ENCODE measurements at places on chromosomes 12 and 14.

DNA sequence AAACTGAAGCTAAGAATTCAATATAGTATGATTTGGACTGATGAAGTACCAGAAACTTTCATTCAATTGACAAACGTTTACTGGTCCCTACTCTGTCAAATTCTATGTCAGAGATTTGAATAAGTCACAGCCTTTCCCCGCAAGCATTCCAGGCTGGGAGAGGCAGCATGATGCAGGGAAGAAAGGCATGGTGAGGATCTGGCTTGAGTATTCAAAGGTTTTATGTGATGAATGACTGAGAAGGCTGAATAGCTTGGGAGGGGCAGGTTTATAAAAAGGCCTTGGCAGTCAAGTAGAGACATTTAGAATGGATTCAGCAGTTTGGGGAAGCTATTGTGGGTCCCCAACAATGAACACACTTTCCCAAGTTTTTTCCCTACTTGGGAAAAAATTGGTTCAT is 431.8 kb downstream of the DPF3 start:
- no peak for DNase-seq

- no peak for DNase-seq
Observed at GRCh38 chr14:94770815-94771157, 873 bp upstream of the GSC start.

- no peak for DNase-seq
Observed at GRCh38 chr12:43675048-43675904, 83.3 kb downstream of the PUS7L start.

GRCh38 chr12:58712976-58713375 is 207.3 kb downstream of the LRIG3 start:
- no peak for DNase-seq

DNA sequence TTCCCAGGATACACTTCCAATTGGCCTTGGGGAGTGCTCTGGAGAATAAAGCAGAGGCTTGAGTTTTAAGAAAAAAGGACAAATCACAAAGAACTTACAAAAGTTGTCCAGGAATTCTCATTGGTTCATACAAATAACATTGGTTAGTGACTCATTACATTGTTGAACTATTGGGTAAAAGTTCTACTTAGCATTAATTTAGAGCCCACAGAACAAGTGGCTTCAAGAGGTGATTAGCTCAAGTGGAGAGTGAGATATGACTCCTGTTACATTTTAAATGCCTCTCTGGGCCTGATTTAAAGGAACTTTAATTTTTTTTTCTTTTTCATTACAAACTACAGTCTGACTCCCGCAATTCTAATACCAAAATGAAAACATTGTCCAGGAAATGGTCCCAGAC is 72.9 kb downstream of the ASCL4 start:
- no peak for DNase-seq

GRCh38 chr14:76769636-76770292 is 8.5 kb downstream of the VASH1 start:
- DNase-seq = no peak

- DNase-seq = no peak
Observed at GRCh38 chr14:65478596-65478995, 66.1 kb downstream of the FUT8 start.

DNA sequence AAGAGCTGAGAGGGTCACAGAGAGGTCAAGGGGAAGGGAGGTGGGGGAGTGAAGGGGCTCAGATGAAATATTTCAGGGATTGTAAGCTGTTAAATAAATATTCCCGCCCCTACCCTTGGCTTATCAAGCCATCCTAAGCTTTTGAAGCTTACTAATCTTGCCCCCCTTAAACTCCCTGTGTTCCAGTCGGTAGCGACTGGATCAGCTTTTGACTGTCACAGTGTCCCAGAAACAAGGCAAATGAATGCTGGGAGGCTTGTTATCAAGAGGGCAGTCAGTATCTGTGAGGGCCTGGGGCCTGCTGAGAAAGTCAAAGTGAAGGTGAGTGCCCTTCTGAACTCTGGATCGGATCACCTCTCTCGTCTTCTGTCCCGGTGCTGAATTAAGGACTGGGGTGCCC is 128.1 kb downstream of the DACT1 start:
- DNase-seq = no peak

GRCh38 chr14:52678591-52678990 is 16.8 kb downstream of the ERO1A start:
- no peak for DNase-seq

- DNase-seq = no peak
Observed at GRCh38 chr12:49925433-49926204, 21.9 kb upstream of the FAIM2 start.

- DNase-seq = no peak
Observed at GRCh38 chr12:24797901-24798300, 151.0 kb downstream of the BCAT1 start.

GRCh38 chr14:97724265-97724731 is 927.1 kb downstream of the VRK1 start:
- DNase-seq = no peak

GRCh38 chr12:87793131-87793530 is 236.1 kb downstream of the C12orf50 start:
- no peak for DNase-seq

DNA sequence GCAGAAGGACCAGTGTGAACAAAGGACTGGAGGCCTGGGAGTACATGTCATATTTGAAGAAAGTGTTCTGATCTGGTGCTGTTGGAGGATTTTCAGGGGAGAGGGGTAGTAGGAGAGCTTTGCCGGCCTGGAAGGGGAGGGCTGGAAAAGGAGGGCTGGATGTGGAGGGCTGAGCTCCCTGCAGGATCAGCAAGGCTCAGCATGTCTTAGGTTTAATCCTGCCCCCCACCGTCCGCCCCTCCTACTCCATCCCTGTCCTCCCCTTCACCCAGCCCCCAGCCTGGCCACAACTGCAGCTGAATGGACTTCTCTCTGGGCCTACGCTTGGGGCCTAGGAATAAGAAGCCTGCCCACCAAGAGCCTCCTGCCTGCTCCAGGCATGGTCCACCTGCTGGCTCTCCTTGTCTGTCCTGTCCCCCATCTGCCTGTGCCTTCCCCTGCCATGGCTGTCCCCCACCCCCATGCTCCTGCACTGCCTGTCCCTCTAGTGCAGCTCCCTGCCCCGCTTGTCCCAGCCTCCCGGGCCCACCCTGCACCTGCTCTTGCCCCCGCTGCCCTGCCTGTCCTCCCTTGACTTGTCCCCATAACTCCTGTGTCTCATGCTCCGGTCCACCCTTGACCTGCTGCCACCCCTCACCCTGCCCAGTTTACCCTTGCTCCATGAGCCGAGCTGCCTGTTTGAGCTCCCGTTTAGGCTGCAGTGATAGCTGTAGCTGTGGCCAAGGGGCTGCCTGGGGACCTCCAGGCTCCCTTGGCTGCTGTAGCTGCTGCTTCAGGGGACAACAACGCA is 9.8 kb upstream of the RARG start:
- no peak for DNase-seq

DNA sequence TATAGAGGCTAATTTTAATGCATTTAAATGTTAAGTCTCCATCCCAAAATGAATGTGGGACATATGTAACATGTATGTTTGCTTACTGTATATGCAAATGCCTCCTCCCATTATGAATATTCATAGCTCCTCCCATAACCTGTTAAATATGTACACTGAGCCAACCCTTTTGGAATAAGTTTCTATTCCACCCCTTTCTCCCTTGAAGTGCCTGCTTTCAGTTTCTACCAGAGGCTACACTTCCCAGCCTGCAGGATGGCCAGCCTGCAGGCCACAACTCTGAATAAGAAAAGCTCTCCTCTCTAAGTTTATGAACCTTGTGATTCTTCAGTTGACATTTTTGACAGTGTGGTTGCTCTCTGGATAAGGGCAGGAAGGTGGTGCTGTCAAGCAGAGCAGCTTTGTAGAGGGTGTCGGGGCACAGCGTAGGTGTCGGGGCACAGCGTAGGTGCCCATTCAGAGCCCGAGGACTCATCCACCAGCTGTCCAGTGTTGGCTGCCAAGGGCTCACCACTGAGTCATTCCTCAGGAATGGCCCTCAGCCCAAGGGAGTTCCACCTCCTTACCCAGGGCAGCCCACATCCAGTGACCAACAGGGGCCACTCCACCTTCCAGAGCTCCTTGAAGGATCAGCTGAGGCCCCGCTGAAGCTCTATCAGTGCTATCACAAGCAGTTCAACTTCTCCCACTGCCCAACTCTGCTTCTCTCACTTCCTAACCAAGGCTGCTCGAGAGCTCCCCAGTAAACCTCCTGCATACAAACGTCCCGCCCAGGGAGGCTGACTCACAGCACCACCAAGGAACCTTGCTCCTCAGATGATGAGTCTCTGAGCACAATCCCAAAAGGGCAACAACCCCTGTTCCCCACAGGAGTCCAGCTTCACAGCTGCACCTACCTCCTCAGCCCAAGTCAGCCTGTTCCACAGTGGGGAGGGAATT is 31.4 kb downstream of the VWF start:
- no peak for DNase-seq

GRCh38 chr14:75280291-75280830 is 1.7 kb downstream of the FOS start:
- DNase-seq = no peak

GRCh38 chr12:119159844-119160243 is 18.9 kb upstream of the HSPB8 start:
- no peak for DNase-seq

DNA sequence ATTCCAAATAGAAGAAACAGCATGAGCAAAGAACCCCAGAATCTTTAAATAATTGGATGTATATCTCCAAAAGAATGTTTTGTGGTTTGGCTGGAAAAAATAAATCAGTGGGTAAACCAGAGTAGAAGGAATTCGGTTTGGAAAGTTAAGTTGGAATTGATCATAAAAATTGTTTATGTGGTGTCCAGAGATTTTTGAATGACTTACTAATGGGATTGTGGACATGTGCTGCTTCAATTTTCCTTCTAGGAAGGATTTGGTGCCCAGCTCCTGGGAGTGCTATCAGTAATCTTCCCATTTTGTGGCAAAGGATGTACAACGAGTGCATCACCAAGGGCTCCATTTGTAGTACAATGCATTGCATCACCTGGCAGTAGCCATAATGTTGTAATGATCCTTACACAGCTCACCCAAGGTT is 224.8 kb downstream of the SLC16A7 start:
- no peak for DNase-seq

DNA sequence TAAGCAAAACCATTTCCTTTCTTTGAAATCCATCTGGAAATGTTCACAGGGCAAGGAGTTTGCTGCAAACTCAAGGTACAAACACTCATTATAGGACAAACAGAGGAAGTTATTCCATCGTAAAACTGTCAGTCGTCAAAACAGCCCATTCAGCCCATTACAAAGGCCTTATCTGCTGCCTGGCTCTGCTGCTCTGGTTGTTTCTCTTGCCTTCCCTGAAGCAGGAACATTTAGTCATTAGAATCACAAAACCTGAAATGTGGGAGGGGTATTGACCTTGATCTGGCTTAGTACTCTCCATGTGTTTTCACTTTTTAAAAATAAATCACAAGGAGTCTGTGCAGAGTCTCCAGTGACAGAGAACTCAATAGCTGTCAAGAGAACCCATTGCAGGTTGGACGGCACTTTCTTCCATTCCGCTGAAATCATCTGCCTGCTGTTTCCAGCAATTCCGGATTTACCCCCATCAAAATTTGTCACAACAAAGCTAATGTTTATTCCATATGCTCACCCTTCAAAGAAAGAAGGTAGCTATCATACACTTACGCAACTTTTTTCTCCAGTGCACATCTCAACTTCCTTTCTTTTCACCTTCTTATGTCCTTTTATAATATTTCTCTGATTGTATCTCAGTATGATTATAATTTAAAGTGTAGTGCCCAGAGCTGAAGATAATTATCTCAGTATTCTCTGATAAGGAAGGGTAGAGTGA is 24.6 kb upstream of the ITPR2 start:
- DNase-seq = no peak

DNA sequence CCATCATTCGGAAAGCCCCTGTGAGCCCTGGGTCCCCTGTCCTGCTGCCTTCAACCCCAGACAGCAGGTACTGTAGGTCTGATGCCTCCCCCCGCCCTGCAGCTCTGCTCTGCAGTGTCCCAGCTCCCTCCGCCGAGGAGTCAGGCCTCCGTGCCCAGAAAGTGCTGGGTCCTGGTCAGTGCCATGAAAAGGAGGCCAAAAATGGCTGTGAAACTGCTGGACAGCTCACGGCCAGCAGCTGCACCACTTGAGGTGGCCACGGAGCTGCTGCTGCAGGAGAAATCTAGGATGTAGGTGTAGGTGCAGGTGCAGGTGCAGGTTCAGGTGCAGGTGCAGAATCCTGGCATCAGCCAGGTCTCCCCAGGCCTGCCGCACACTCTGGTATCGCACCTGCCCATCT is 196.1 kb downstream of the SLC15A4 start:
- no peak for DNase-seq

- DNase-seq = no peak
Observed at GRCh38 chr14:104307246-104307626, 168.8 kb downstream of the KIF26A start.
